ENCODE measurements at places on chromosomes 11 and 22.
A peak's percentile ranks its signal among the peaks of the same experiment; 100 is the strongest.

GRCh38 chr22:41742918-41743317, 43.6 kb downstream of the MEI1 start:
- peak; percentile 56 for DNase-seq

- DNase-seq, result peak; percentile 69
Measured at GRCh38 chr11:90204832-90205646, 17.8 kb downstream of the CHORDC1 start.

DNA sequence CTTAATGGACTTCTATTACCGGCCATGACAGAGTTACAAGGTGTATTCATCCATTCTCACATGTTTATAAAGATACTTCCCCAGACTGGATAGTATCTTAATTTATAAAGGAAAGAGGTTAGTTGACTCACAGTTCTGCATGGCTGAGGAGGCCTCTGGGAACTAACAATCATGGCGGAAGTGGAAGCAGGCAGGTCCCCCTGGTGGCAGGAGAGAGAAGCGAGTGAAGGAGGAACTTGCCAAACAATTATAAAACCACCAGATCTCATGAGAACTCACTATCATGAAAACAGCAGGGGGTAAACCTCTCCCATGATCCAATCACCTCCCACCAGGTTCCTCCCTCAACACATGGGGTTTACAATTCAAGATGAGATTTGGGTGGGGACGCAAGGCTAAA, 170.0 kb upstream of the PDGFD start:
- DNase-seq, result no peak

- no peak for DNase-seq
Measured at GRCh38 chr11:130806746-130807145, 109.5 kb downstream of the SNX19 start.

DNA sequence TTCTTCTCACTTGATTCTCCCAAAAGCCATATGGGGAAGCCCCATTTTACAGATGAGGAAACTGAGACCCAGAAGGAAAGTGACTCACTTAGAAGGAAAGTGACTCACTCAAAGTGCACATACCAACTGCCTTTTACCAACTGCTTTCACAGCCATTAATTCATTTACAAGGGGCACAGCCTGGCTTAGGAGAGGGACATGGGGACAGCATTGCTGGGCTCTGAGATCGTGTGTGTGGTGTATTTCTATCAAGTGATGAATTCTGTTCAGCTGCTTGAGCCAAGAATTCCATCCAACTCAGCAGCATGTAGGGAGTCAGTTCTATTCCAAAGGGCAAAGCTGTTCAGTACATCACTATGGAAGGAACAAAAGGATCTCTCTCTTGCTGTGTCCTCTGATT, 23.5 kb upstream of the PAK1 start:
- DNase-seq, result no peak

DNA sequence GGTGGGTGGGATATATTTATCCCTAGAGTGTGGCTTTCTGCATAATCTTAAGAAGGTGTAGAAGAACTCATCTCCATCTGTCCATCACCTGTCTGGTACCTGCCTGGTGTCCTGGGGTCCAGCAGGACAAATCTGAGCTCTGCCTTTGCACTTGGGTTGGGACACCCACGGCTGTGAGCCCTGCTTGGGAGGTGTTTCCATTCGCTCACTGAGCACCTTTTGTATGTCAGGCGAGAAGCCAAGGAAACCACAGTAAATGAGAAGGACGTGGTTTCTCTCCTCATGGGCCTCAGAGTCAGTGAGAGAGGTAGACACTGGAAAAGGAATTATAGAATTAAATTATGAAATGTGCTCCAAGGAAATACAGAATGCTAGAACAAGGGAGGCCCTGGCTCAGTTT, 555.9 kb downstream of the MIAT start:
- DNase-seq, result no peak

- DNase-seq, result no peak
Measured at GRCh38 chr22:43777286-43777685, 34.8 kb downstream of the EFCAB6 start.

DNA sequence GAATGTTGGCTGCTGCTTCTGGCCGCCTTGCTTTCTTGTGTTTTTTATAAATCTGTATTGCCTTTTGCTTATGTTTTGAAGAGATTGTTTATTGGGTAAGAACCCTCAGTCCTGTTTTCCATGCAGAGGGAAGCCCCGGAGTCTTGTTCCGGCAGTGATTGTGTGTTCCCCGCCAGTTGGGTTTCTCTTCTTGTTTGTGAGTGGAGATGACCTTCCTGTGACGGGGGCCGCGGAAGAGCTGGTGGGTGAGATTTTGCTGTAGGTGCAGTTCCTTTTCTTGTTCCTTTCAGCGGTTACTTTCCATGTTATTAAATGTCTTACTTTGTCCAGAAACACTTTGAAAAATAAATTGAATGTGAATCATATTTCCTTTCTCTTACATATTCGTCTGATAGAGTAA, 8.3 kb downstream of the TBC1D22A start:
- DNase-seq, result no peak

DNA sequence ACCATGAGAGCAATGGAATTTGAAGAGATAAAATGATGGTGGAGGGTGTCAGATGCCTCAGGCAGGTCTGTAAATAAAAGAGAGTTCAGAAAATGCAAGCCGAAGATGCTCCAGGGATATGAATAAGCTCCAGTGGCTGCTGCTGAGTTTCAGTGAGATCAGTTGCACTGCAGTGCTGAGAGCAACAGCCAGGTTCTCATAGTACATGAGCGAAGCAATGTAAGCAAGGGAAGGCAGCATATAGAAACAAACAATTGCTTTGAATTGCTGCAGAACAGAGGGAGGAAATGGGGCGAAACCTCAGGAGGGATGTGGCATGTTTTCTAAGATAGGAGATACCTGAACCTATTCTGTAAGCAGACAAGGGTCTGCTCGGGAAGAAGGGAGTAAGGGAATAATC, 369.5 kb downstream of the AASDHPPT start:
- peak; percentile 17 for DNase-seq

All from SK-N-DZ (cell line).